ENCODE measurements at places on chromosomes 16 and 17.

GRCh38 chr17:19012171-19013080 lies 7.9 kb upstream of the FAM83G start:
- DNase-seq = no peak

DNA sequence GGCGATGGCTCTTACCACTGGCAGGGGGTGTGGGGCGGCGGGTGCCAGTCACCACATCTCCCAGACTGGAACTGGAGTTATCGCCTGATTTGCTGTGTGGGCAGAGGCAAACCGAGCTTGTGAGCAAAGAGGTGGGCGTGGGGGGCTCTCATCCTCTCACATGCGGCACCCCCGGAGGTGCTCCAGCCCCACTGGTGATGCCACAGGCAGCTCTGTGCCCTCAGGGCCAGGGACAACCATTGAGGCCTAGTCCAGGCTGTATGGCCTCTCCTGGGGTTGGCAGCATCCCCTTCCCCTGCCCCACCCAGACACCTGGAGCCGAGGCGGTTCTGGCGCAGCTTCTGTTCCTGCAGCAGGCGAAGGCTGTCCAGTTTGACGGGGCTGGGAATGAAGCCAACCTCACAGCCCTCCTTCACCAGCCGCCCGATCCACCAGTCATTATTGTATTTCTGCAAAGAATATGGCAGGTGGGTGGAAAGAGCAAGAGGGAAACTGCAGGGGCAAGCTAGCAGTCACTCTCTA lies 10.9 kb downstream of the CACNB1 start:
- no peak for DNase-seq

DNA sequence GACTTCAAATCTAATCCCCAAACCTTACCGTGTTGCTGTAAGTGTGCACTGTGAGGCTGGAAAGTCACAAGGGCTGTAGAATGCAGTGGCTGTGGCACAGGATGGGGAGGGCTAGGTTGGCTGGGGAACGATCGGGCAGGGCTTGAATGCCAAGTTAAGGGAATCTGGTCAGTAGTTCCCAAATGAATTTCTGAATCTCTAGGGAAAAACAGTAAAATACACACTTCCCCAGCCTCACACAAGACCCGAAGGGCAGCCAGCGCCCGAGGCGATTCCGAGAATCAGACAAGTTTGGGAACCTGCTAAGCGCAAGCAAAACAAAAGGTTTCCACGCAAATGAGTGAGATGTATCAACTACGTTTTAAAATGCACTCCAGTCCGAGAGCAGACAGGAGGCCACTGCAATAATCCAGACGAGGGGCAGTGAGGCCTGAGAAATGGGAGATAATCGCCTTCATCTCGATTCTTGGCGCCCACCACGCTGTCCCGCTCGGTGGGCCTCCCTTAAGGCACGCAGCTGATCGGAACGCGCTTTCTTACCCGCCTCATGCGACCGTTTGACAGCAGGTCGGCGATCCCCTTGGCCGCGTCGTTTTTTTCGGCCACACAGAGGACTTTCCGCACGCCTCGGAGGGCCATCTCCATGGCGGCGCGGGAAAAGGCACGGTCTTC lies 599 bp downstream of the TOP3A start:
- no peak for DNase-seq

DNA sequence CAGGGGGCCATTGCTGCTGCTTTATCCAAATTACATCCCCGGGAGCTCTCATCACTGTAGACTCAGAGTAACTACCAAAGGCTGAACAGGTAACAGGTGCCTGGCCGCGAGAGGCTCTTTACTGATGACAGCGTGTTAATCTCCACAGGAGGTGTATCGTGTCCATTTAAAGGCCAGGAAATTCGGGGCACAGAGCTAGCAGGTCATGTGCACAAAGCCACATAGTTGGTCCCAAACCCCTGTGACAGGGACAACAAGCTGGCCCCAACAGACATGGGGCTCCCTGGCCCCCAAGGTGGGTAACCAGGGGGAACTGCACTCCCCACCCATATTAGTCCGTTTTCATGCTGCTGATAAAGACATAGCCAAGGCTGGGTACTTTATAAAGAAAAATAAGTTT lies 55.3 kb upstream of the RBFOX3 start:
- no peak for DNase-seq

DNA sequence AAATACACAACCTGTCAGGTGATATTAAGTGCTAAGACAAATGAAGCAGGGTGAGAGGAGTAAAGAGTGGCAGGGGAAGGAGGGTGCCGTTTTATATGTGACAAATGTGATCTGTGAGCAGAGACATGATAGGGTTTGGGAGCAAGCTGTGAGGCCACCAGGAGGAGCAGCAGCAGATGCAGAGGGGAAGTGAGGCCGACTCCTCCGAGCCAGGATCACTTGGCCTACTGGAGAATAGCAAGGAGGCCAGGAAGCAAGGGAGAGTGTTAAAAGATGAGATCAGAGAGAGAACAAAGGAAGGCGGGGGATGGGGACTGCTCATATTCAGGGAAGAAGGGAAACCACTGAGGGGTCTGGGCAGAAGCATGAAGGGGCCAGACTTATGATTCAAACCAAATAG lies 129.4 kb downstream of the TANGO6 start:
- DNase-seq = no peak

GRCh38 chr16:53045341-53046220 lies 7.1 kb downstream of the CHD9NB start:
- no peak for DNase-seq

- DNase-seq = no peak
These were observed 786 bp upstream of the CACNA1G start for GRCh38 chr17:50559674-50560184.

DNA sequence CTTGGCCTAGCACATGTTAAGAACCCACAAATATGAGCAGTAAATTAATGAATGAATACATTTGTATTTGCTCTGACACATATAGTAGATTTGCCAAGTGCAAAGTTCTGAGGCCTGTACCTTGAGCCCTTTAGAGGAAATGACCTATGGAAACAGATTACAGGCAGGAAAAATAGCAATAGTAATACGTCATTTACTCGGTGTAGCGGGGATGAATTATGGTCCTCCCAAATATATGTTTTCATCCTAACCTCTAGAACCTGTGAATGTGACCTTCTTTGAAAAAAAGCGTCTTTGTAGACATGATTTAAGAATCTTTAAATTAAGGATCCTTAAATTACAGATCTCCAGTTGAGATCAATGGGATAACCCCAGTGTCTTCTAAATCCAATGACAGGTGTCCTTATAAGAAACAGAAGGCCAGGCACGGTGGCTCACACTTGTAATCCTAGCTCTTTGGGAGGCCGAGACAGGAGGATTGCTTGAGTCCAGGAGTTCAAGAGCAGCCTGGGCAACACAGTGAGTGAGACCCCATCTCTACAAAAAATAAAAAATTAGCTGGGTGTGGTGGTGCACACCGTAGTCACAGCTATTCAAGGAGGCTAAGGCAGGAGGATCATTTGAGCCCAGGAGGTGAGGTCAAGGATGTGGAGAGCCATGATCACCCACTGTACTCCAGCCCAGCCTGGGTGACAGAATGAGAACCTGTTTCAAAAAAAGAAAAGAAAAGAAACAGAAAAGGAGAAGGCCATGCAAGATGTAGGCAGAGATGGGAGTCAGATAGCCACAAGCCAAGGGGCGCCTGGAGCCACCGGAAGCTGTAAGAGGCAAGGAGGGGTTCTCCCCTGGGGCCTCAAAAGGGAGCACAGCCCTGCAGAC lies 5.1 kb upstream of the ITPRIPL2 start:
- no peak for DNase-seq

- no peak for DNase-seq
These were observed 5.9 kb downstream of the GIT1 start for GRCh38 chr17:29583324-29584248.

DNA sequence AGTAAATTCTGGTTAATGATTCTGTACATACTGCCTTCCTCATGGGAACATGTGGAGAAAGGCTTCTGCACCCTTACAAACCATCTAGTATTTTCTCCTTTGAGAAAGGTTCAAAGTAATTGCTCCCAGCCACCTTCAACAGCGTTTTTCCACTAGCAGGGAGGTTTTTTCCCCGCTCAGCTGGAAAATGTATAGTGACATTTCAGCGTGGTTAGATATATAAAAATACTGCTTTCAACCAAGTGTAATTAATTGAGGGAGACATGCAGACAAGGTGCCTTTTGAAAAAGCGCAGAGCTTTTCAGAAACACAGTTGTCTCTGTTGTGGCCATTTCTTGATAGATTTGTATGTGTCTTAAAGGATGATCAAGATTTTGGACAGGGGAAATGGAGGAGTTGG lies 5.1 kb downstream of the BMERB1 start:
- no peak for DNase-seq

GRCh38 chr17:81371910-81372760 lies 23.1 kb upstream of the BAHCC1 start:
- DNase-seq = no peak

GRCh38 chr16:59060207-59060606 lies 326.1 kb upstream of the GOT2 start:
- no peak for DNase-seq

- no peak for DNase-seq
These were observed 55.3 kb downstream of the MYO18A start for GRCh38 chr17:29124925-29125273.
